ENCODE measurements at places on chromosomes 13 and 19. TPM values are rescaled to one million over a fixed set of nuclear protein-coding genes. Genes with fewer than 3 reads are reported as not detected.

CHERP gene
- 73.1 TPM for total RNA-seq

TMEM150B gene
- total RNA-seq = 0.53 TPM

RGL3 gene
- total RNA-seq = not detected

DNA sequence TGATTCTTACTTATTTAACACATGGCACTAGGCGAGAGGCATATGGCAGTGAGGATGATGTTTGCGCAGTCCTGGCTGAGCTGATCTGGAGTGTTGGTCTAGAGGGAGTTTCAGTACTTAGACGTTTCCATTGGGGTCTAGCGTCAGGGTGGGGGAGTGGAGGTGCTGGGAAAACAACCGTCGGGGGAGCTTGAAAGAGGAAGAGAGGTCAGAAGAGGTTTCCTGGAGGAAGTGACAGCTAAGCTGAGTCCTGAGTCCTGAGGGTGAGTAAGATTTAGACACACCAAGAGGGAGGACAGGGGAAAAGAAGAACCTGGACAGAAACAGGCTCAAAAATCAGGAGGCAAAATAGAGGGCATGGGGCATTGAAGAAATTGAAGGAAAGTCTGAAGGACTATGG, 81.4 kb downstream of the ALOX5AP start:
- no peaks in the 10 kb centered on the region for H3K36me3 ChIP-seq
- no peak overlapping the region for H3K4me3 ChIP-seq
- H3K27ac ChIP-seq = no peak overlapping the region

GRCh38 chr13:30418075-30418716, 4.1 kb upstream of the UBE2L5 start:
- H3K36me3 ChIP-seq = no peaks in the 10 kb centered on the region
- no peaks in the 10 kb centered on the region for H3K27me3 ChIP-seq
- no peak overlapping the region for H3K4me3 ChIP-seq
- H3K4me1 ChIP-seq = peaks cover 6% of the 10 kb centered on the region
- DNase-seq = no peak
